Endothelial cell of umbilical vein (primary cell): ENCODE measurements at places on chromosomes 6 and 20.
A peak's percentile ranks its signal among the peaks of the same experiment; 100 is the strongest.

- DNase-seq, result no peak
Measured at GRCh38 chr6:37182736-37183590, 13.0 kb downstream of the PIM1 start.

- no peak for DNase-seq
Measured at GRCh38 chr6:149305372-149305771, 12.1 kb upstream of the TAB2 start.

DNA sequence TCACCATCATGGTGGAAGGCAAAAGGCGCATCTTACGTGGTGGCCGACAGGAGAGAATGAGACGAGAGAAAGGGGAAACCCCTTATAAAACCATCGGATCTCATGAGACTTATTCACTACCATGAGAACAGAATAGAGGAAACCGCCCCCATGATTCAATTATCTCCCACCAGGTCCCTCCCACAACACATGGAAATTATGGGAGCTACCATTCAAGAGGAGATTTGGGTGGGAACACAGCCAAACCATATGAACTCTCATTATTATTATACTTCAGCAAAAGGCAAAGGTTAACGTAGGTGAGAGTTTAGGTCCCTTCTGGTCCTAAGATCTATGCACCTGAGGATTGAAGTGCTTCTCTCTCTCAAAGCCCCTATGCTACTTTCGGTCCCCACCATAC is 2.4 kb upstream of the PFDN4 start:
- DNase-seq, result no peak

DNA sequence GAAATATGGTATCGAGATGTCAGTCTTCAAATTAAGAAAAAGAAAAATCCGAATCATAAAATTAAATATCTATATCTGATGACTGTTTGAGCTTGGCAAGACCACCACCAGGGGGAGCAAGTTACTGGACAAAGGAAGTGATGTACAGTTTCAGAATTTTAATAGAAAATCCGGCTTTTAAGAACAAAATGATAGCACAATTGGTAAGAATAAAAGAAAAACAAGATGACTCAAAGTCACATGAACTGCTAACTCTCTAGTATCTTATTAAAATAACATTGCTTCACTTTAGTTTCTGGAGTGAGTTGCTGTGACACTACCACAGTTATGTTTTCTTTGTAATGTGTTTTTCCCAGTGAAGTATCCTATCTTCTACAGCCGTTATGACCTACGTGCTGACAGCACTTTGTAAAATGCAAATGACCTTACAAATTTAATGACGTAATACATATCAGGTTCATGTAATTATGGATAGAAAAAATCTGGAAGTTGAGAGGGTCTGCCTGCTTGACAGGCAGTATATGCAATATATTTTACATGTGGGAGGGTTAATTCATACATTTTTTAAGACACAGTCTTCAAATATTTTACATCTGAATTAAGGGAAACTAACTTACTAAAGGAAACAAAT is 405.3 kb upstream of the HS3ST5 start:
- peak; percentile 7 for DNase-seq

DNA sequence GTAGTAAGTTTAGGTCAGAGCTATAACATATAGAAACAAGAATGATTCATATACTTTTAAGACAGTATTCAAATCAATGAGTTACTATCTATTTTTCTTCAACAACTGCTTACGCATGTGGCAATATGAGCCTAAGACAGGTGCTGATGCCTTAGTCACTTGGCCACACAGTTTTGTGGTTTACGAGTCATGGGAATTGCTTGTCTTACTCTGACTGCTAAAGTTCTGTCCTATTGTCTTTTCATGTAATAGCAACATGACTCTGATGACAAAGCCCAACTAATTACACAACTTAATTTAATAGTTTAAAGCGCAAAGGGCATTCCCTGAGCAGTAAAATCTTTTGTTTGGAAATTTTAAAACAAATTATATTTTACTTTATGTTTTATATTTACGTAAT is 159.3 kb upstream of the CENPW start:
- DNase-seq, result peak; percentile 54

DNA sequence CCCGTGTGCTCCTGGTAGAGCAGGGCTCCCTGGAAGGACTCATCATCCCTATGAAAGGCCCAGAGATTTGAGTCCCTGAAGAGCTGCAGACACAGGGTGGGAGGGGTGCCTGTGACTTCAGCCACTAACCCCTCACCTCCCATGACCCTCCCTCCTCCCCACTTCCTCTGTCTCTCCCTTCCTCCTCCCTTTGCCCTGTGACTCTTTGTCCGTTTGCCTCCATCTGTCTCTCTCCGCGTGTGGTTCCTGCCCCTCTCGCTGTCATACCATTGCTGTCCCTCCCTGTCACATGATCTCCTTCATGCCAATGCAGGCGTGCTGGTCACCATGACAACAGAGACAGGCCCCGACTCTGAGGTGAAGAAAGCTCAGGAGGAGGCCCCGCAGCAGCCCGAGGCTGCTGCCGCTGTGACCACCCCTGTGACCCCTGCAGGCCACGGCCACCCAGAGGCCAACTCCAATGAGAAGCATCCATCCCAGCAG is 19.0 kb downstream of the EPB41L1 start:
- DNase-seq, result no peak

DNA sequence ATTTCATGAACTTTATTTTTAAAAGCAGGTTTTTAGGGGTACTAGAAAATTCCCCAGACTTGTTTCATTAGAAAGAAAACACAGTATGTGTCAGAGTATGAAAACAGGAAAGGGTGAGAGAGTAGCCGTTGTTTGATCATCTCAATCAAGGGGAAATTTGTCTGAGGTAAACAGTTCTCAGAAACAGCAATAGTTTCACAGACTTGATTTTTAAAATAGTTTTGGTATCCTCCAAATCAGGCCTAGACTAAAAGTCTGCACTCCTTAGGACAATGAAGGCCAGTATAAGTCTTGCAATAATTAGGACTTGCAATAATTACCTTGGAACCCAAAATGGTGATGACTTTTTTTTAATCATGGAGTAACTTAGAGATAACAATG is 176.6 kb upstream of the TAB2 start:
- peak; percentile 26 for DNase-seq

DNA sequence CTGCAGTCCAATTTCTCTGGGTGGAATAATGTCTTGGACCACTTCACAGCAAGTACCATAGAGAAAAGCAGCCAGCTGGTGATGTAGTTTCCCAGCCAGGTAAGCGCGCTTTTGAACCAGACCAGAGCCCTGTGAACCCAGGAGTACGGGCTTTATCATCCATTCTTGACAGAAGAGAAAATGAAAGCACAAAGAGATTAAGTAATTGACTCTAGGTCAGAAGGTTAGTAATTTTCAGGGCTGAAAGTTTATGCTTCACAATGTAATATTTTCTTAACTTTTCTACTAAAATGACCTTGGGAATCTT is 7.1 kb upstream of the UST start:
- DNase-seq, result no peak

DNA sequence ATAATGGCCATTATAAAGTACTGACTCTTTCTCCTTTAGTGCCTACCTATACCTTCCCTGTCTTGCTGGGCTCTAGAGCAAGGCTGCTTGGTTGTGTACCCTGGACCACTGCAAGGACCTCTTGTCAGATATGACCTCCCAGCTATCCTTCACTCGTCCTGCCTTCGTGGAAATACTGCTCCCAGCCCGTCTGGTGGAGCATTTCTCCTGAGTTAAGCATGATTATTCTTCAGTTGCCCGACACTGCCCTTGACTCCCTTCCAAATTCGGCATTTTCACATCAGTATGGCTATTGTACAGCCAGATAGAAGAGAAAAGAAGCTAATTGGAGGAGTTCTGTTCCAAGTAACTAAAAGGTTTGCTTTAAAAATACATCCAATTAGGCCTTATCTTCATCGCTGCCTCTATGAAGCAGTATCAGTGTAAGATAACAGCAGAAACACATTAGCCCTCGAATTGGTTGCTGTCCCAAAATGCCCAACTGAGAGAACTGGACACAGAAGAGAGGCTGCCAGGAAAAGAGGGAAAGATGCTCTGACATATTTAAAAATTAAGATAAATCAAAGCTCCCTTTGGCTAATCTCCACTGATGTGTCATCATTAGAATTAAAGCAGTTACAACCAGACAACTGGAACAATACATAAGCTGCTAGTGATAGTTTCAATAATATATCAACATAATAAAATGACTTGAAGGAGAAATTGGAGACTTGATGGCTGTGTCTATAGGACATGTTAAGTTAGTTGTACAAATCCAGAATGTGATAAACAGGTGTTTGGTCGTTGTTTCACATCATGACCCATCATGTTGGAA is 54.4 kb downstream of the OPRM1 start:
- DNase-seq, result no peak

- no peak for DNase-seq
Measured at GRCh38 chr6:68087399-68088133, 547.5 kb upstream of the ADGRB3 start.

DNA sequence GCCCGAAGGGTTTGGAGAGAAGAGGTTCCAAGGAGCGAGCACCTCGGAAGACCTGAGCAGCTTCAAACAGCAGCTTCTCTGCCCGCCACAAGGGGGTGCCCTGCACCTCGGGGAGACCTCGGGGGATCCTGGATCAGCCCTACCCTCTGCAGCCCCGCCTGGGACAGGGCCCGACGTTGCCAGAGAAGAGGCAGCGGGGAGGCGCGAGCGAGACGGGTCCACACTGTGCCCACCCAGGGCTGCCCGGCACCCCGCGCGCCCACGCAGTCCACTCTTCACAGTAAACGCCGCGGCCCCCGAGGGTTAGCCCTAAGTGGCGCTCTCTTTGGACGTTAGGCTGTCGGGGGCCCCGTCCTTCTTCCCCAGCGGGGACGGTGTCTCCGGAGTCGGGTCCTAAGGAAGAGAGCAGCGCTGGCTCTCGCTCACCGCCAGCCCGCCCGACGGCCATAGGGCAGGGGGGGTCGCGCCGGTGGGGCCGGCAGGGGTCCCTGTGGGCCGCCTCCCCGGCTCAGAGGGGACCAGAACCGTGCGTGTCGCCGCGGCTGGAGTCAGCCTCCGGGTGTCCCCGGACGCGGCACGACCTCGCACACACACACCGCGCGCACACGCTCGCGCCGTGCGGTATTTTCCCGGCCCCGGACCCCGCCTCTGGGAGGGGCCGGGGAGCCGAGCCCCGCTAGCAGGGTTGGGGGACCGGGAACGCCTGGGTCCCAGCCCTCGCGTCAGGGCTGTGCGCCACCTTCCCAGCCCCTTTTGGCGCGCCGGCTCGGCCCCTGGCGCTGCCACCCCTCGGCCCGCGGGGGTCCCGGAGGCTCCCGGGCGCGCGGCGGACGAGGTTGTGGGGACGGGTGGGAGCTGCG is 929 bp downstream of the CDH22 start:
- peak; percentile 22 for DNase-seq

- DNase-seq, result no peak
Measured at GRCh38 chr6:41546475-41546865, 289 bp downstream of the FOXP4 start.

DNA sequence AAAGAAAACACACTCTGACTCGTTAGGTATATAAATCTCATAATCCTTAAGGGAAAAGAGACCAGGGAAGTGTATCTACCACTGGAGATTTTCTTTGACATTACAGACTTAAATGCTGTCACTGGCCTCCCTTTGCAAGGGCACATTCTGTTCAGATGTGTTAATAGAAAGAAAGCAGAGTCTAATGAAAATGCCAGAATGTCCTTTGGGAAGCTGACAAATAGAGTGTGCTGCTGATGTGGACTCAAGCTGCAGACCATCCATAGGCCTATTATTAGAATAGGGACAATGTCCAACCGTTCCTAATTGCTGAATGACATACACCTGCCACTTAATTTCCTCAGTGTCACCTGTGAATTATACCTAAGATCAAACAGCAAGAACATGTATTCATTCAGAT is 41.2 kb downstream of the SLC35D3 start:
- DNase-seq, result no peak

DNA sequence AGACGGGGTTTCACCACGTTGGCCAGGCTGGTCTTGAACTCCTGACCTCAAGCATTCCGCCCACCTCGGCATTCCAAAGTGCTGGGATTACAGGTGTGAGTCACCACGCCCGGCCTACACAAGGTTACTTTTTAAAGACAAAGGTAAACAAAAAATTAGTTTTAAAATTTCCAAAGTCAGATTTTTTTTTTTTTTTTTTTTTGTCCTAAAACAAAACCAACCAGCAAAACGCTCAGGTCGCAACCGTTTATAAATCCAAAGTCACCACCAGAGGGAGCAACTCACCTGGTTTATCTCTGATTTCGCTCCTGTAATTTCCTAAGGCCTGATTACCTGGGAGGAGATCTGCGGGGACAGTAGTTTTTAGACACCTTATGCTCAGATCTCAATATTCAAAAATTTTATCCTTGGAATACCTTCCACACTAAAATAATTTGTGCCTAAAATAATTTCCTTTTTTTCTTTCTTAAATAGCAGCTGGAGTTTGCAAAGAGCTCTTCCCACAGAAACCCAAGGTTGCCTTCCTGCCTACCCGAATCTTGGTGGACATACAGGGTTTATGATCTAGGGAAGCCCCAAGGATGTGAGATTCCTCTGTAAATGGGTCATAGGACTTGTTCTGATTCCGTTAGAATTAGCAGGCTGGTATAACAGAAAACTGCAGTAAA is 19.8 kb upstream of the TREM1 start:
- DNase-seq, result peak; percentile 49

GRCh38 chr6:26363882-26364701 is 906 bp upstream of the BTN3A2 start:
- no peak for DNase-seq

- DNase-seq, result peak; percentile 52
Measured at GRCh38 chr6:33702345-33702977, 9.0 kb downstream of the UQCC2 start.

DNA sequence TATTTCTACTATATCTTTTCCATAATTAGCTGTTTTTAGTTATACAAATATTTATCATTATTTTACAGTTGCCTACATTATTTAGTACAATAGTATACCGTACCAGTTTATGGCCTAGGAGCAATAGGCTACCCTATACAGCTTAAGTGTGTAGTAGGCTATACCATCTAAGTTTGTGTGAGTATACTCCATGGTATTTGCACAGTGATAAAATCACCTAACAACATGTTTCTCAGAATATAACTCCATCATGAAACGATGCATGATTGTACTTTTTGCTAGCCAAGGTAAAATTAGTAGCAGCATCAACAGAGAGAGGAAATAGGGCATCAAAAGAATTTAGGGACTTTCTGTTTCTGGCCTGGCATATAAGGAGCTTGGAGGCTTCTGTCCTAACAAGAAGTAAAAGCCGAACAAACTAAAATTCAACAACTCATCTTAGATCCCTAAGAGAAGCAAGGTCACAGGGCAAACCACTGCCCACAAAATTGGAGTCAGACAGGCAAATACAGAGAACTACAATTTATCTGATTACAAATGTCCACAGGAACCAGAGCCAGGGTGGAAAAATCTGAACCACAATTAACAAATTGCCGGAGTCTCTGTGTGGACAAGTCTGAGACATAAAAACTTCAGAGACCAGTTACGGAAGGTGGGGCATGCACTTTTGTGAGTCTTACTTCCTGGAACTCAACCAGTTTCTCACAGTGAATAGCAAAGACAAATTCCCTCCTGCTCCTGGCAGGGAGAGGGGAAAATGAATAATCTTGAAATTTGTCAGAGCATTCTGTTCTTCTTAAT is 671.4 kb downstream of the RFPL4B start:
- peak; percentile 96 for DNase-seq

DNA sequence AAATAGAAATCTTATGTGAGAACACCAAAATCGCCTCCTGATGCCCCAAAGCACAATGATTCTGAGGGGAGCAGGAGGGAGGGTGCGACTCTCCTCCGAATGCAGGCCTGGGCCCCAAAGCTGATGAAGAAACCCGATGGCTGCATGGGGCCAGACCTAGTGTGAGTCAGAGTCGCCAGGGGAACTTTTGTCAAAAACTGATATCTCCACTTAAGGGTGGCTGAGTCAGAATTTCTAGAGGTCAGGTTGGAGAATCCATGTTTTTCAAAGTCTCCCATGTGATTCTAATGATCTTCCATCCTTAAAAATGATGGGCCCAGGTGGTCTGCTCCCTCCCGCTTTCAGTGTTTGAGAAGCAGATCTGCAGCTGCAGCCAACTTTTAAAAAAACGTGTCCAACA is 172.8 kb downstream of the BACH2 start:
- no peak for DNase-seq
